LNCaP clone FGC (cell line): ENCODE measurements at places on chromosomes 2 and 18.

DNA sequence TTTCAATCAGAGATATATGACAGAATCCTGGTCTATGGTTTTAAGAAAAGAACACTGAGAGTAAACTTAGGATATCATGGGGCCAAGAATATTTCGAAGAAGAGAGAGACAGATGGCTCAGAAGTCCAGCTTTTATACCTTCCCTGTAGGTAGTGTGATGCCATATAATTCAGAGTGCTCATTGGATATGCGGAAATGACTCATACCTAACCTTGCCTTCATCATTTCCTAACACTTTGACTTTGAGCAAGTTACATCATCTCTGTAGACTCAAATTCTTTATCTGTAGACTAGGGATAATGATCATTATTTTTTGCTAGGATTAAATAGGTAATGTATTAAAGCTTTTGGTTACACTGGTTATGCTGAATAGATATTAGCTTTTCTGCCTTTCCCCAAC is 461.6 kb upstream of the CNTNAP5 start:
- no peak for DNase-seq

DNA sequence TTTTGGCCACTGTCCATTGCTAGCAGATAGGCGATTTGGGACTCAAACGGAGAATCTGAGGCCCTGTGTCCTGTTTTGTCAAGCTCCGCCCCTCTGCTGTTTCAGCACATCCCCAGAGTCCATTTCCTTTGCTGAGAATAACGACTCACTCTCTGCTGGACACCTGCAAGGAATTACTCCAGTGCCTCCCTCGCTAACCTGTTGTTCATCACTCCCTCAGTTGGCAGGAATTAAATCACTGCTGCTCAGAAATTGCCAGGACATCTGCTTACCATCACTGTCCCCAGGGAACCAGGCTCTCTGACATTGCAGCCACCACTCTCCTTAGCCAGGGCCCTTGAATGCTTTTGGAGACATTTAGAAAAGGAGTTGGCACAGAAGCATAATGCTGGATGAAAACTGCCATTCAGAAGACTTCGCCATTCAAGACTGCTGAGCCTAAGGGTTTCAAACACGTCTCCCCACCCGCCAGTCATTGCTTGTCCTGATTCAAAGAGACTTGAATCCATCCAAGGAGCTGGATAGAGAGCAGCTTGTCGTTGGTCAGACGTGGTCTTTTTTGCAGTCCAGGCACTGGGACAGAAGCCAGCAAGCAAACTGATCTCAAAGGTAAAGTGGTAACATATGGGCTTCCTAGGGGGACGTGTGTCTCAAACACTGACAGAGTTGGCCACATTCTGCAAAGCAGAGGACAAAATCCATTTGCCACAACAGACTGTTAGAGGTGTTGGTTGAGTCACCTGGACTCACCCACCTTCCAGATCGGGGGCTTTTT is 155.3 kb downstream of the UXS1 start:
- DNase-seq: no peak

DNA sequence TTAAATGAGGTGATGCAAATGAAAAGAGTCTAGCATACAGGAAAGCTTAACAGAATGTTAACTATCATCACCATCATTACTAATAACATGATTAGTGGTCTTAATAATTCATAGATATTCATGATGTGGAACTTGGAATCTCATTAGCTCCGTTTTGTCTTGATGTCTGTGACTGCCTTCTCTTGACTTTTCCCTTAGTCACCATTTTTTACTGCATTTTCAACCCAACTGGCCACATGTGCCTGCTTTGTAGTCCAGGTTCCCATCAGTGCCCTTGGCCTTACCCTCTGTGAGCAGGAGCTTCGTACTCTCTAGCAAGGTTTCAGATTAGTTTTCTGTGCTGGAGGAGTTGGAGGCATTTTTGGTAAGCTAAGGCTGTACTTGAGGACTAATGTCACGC is 47.0 kb downstream of the RAB31 start:
- DNase-seq: no peak

DNA sequence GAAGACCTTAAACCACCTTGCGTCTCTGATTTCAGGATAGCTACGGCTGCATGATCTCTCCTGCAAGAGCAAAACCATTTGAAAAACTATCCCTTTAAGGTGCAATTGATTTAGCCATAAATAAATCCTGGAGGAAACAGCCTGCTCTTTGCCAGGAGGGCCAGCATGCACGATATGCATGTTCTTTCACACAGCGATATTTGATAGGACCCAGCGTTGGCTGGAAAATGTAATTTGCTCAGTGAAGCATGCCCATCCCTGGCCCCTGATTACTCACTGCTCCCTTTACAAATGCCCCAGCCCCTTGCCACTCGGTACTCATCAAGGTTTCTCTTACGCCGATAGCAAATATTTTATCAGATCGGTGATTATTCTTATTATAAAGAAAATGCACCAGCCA is 315.4 kb downstream of the CDH2 start:
- DNase-seq: no peak

DNA sequence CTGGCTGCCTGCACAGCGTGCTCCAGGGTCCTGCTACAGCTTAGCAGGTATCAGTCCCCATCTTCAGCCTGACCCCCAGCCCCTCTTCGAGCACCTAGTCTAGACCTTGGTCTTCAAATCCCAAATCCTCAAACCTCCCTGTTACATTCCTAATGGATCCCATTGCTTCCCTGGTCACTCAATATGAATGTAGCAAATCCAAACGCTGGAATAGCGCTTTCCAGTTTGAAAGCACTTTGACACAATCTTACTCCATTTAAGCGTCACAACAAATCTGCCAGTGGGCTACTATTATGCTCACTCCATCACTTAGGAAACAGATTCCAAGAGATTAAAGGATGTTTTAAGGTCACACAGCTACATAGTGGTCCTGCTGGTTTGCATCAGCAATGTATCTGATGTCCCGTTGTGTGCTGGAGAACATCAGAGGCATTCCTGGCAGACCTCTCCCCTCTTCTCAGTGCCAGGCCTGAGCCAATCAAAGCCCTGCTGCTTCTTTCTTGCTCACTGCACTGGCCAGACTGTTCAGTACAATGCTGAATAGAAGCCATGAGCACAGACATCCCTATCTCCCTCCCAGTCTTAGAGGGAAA is 11.1 kb upstream of the INO80C start:
- DNase-seq: no peak

GRCh38 chr2:98637401-98638147 is 29.2 kb downstream of the UNC50 start:
- no peak for DNase-seq

GRCh38 chr2:120495586-120495985 is 149.7 kb downstream of the INHBB start:
- no peak for DNase-seq

- peak; percentile 36 for DNase-seq
Measured at GRCh38 chr2:27211241-27211942, 449 bp upstream of the ATRAID start.

DNA sequence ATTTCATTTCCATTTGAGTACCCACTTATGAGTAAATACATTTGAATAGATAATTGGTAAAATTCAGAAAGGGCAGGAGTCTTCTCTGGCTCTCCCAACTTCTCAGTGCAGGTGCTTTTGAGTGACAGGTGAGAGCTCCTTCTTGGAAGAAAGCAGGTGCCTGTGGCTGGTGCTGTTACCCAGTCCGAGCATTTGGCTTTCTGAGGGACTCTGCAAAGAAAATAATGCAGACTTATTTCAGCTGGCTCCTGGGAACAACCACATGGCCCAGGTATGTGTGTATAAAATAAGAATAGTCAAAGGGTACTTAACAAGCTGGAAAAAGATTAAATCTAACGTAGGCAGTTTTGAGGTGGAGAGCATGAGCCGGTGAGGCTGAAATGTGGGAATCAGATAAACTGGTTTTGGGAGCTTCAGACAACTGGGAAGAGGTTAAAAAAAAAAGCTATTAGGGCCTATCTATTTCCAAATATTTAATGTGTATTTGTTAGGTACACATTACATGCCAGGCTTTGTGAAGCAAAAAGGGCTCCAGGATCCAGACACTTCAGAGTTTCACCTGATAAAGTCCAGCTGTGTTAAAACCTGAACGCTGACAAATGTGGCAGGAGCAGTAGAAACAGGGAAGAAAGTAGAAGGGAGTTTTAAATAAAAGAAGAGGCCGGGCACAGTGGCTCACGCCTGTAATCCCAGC is 20.6 kb downstream of the ZNF236 start:
- DNase-seq: peak; percentile 61

- no peak for DNase-seq
Measured at GRCh38 chr18:8800445-8800844, 95.1 kb downstream of the MTCL1 start.

GRCh38 chr18:21000667-21001066 is 110.9 kb downstream of the ROCK1 start:
- no peak for DNase-seq

- no peak for DNase-seq
Measured at GRCh38 chr2:101574622-101575021, 99.7 kb upstream of the RFX8 start.

DNA sequence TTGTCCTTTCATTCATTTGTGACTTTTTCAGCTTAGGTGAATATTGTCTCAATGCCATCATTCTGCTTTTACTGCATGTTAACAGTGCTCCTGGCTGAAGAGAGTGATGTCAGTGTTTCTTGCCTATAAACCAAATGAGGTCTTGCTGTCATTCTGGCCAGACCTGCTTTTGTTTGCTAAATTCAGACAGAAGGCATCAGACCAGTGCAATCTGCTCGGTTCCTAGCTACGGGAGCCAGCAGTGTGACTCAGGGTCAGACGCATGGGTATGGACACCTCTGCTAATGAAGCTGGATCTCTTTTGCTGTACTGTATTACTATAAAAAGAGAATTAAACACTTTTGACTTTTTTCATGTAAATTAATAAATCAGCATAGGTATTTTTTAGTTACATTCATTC is 178.9 kb downstream of the TMEM182 start:
- DNase-seq: peak; percentile 86

GRCh38 chr2:75646090-75646582 is 447 bp upstream of the MRPL19 start:
- DNase-seq: no peak
